ENCODE measurements at places on chromosomes 12 and 14.

DNA sequence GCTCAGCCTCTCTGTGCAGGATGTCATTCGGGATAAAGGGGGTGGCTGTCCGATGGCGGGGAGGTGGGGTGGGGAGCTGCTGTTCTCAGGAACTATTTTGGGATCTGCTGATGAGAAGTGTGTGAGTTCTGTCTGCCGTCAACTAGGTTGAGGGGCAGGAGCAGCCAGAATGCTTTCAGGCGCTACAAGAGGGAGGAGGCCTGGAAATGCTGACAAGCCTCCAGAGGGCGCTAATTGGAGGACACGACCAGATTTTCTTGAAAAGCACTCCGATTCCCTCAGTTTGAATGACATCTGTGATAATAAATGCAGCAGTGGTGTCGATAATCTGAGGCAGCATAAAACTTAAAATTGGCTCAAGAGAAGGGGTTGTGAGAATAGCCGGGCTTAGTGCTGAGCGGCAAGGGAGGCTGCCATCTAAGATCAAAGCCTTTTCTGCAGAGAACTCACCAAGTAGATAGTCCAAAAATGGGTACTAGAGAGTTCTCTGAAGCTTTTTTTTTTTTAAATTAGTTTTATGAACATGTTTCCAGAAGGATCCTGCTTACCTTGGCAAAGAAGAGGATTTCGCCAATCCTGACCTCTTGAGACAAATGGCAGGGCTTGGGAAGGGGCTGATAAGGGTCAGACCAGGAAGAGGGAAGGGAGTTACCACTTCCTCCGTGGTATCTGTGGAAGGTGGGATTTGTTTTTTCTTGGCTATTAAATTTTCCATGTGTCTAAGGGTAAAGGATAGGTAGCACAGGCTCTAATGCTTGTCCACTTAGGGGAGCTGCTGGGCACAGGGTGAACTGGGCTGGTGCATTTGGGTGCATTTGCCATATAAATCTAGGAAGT is 94.4 kb downstream of the CRACR2A start:
- DNase-seq = no peak

DNA sequence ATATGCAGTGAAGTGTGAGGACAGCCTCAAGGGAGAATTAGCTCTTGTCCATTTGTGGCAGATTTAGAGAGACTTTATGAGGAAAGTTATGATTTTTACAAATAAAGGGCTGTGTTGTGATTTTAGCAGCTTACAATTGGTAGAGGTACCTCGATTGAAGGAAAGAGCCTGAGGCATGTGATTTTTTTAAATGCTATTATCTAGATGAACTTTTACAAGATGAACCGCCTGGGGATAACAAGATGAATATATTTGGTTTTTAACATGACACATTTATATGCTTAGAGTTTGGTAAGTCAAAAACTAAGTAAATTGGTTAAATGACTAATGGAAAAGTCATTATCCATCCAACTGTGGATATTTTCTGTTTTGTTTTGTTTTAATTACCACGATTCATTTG is 52.6 kb downstream of the AEBP2 start:
- no peak for DNase-seq

DNA sequence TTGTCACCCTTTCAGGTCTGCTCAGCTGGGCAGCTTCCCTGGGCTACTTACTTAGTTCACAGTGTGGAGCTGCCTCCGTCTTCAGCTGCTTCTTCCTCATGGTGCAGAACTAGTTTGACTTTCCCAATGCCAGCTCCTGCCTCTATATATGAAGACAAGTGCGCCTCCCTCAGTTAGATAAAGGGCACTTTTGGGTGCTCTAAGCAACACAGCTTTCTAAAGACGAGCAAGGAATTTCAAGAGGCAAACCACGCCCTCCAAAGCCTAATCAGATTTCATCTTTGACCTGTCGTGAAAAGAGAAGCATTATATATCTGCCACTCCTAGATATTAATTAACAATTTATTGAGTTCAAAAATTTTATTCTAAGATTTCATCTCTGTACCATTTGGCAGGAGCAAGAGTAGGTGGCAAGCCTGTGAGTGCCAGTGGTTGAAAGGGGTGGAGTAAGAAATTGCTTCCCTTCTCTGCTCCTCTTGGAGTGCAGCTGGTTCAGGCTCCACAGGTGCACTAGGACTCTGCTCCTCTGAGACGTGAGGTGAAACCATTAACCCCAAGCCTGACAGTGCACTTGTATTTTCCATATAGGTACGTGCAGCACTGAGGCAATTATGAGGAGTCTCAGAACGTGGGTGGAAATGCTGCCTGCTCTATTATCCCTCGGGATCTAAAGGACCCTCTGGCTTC is 2.1 kb upstream of the SLC11A2 start:
- no peak for DNase-seq

DNA sequence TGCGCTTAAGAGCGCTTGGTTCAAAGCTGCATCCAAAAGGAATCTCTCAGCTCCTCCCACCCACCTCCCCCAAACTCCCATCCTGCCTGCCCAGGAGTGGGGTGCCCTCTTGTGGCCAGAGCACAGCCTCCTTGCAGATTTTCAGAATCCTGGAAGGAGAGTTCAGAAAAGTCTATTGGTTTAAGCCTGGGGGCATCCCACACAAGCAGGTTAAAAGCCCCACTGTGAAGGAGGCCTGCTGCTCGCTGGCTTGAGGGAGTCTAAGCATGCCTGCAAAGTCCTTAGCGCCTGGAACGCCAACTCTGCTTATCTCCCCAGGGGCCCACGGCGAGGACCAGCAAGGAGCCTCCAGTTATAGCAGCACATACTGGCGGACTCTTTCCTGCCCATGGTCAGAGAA is 297.1 kb downstream of the KSR2 start:
- DNase-seq = no peak

DNA sequence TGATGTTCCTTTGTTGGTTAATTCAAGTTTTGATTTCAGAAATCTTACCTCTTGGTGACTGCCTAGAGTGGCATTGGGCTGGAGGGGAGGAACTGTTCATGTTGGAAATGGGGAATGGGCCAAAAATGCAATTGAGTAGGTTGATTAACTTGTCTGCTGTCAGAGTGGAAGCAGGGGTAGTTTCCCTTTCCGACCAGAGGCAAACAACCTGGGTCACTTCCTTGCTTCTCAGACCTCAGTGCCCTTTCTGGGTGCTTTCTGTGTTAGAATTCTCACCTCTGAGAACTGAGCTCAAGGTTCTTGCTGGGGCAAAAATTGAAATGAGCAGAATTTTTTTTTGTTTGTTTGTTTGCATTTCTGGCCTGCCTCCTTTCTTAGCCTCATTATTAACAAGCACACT is 2.3 kb upstream of the M6PR start:
- no peak for DNase-seq

- DNase-seq = no peak
These were observed 465.0 kb downstream of the AACS start for GRCh38 chr12:125530201-125530600.

- DNase-seq = no peak
These were observed 47.4 kb downstream of the BORCS5 start for GRCh38 chr12:12404297-12404696.

DNA sequence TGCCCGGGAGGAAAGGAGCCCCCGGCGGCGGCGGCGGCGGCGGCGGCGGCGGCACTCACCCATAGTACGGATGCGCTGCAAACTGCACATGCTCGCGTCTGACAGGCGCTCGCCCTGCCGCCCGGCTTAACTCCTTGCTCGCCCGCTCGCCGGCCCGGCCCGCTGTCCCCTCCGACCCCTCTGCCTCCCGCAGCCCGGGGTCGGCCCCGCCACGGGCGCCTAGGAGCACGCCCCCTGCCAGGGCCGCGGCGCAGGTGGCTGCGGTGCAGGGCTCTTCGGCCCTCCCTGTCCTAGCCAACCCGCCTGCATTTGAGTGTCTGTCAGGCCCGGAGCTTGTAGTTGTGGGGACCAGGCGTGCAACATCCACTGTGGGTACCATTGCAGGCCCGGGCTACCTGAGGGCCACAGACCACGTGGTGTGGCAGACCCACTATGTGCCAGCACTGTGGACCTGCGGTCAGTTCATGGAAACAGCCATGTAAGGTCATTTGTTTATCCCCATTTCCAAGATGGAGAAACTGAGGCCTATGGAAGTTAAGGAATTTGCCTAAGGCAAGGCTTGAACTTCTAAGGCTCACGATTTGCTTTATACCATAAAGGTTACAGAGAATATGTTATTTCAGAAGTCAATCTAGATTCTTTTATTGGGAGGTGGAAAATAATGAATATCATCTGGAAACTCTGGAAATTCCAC is 17.6 kb upstream of the PLEKHH1 start:
- no peak for DNase-seq

- DNase-seq = no peak
These were observed 15.7 kb upstream of the RNASE12 start for GRCh38 chr14:20606902-20607242.

DNA sequence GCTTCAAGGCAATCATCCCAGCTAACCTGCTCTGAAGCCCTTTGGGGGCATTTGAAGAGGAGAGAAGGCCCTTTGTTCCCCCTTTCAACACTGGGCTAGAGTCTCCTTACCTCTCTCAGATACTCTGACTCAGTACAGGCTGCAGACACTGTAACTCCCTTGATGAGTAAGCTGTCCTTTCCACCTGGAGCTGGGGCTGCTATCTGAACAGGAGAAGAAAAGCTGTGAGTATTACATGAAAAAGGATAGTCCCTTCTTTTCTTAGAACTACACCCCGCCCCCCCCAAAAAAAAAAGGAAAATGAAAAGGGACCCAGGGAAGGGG is 186.6 kb upstream of the PLEKHG7 start:
- no peak for DNase-seq

DNA sequence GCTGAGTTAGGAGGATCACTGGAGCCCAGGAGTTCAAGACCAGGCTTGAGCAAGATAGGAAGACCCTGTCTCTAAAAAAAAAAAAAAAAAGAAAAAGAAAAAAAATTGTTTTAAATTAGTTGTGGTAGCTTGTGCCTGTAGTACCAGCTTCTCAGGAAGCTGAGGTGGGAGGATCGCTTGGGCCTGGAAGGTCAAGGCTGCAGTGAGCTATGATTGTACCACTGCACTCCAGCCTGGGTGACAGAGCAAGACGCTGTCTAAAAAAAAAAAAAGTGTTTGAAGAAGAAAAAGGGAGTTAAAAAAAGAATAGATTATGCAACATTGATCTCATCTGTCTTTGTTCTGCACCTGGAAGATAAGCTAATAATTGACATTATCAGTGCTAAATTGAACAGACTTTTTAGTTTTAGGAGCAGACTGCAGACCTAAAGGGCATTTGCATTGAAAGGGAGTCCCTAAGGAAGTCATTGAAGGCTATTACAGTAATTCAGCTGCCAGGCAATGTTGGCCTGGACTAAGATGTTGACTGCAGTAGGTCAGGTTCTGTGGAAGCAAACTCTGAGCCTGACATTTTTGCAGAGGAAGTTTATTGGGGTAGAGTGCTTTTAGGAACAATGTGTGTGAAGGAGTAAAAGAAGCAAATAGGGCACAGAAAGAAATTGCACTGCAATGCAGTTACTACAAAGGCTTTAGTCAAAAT is 215.8 kb downstream of the PCNX1 start:
- DNase-seq = no peak

GRCh38 chr12:30796891-30797371 is 42.2 kb upstream of the CAPRIN2 start:
- DNase-seq = no peak

- DNase-seq = no peak
These were observed 100.2 kb downstream of the SYNE2 start for GRCh38 chr14:63952933-63953437.

DNA sequence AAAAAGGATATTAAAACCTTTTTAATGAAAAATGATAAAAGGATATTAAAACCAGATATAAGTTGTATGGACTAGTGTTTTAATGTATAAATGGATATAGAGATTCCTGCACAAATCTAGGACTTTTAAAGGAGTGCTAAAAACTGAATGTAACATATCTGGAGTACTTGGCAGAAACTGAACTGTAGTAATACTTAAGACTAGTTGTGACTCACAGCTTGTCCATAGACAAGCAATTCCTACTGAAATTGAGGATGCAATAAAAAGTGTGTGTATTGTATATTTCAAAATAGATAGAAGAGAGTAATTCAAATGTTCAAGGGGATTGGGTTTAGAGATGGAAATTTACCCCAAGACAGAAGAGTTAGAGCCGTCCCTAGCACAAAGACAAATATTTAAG is 59.6 kb downstream of the FBXO33 start:
- no peak for DNase-seq

DNA sequence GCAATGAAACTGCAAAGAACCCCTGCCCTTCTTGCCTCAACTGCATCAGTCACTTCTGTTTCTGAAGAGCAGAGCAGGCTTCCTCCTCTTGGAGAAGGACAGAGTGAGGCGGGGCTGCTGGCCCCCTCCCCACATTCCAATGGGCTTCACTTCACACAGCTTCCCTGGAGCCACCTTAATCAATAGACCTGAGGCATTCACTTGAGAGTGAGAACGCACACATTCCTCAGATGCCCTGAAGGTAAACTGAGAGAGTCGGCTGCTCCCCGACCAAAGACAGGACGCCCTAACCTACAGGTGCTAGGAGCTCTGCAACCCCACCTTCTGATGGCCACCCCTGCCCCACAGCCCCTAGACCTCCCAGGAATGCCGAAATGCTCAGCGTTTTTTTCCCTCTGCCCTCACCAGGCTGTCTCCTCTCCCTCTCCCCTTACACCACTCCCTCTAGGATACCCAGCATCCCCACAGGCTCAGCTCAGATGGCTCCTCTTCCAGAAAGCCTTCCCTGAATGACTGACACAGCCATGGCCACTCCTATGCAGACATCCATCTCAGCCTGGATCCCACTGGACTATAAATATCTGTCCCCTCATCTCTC is 31.1 kb downstream of the SYNE3 start:
- no peak for DNase-seq

- no peak for DNase-seq
These were observed 13.1 kb upstream of the ANKLE2 start for GRCh38 chr12:132774646-132775275.

GRCh38 chr12:116354534-116354933 is 77.0 kb upstream of the MED13L start:
- no peak for DNase-seq

DNA sequence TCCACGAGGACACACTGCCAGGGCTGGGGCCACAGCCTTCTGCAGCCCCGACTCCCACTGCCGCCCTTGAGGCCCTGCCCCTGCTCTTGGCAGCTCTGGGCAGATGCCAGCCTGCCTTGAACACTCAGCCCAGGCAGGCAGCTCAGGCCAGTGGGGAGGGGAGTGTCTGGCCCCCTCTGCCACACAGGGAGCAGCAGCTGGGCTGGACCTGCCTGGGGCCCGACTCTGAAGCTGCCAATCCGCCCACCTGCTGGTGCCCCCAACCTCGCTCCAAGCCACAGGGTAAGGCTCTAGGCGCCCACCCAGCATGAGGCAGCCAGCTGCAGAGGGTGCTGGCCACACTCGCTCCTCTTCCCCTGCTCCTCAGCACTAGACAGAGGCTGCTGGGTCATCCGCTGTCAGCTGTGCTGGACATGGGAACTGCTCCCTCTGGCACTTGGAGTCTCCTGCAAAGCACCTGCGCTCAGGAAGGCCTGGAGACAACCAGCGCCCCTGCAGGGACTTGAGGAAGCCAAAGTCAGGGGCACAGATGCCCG is 24.6 kb upstream of the NUDT14 start:
- no peak for DNase-seq

- no peak for DNase-seq
These were observed 64.7 kb downstream of the MAP3K9 start for GRCh38 chr14:70744641-70745040.

- no peak for DNase-seq
These were observed 24.1 kb downstream of the SLC4A8 start for GRCh38 chr12:51448618-51449256.

All from stimulated activated CD4-positive, alpha-beta T cell treated with anti-CD3 and anti-CD28 coated beads, TNF-alpha, amount 100 ng/mL, for 24 hours (primary cell).